ENCODE measurements at places on chromosomes 7 and 10.

- DNase-seq: no peak
These were observed 43.2 kb downstream of the LAMB4 start for GRCh38 chr7:108086962-108087361.

GRCh38 chr10:339038-339391, 203.8 kb downstream of the ZMYND11 start:
- no peak for DNase-seq

DNA sequence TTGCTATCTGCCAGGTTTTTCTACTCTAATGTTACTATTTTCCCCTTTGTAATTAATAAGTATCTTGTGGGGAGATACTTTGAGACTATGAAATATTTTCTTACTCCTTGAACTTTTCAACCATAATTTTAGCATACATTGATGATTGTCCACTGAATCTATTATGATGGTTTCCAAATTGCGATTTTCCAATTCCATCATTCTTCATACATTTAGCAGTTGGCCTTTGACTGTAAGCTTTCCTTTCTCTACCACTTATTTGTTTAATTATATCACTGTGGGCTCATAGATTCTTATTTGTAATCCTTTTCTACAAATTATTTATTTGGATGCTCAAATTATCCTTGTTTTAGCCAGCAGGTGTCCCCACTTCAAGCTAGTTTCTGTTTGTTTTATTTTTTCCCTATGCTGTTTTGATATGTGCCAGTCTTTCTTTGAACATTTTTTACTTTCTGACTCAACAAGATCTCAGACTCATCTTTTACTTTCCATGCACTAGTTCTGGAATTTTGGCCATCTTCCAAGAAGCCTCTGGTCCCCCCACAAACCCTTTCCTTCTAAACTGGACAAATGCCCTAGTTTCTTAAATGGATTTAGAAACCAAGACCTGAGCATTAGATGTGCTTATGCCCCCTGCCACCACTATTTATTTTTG, 11.4 kb upstream of the MRPS16 start:
- DNase-seq: peak; percentile 44

- no peak for DNase-seq
These were observed 9.7 kb upstream of the ANLN start for GRCh38 chr7:36379831-36380504.

DNA sequence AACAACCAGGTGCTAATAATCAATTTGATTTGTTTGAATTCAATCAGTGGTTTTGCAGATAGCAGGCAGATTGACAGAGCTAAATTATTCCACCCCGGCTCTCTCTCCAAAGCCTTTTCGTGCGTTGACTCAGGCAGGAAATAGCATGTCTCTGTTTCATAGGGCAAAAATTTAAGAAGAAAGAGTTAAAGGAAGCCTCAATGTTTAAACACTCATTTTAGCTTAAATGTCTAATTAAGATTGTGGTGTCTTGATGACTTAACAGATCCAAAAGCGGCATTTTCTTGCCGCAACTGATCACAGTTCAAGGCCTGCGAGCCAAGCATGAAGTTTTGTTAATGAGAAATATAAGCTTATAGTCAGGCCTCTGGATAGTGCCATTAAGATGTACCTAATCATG, 1051.1 kb upstream of the AUTS2 start:
- DNase-seq: no peak

DNA sequence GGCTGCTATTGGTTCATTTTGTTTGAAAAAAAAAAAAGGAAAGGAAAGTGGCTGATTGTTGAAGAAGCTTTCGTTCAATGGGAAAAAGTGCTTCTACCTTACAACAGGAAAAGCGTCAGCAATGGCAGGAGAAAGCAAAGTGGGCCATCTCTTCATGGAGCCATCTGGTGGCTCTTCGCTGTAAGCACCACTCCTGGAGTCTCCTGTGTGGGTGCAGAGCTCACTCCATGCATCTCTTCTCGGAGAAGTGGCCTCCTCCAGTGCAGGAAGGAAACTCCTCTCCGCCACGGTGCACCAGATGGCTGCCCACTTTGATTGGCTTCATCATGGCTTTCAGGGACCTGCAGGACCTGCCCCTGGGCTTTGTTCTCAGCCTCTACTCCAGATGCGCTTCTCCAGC, 250.9 kb downstream of the PTEN start:
- DNase-seq: peak; percentile 80

DNA sequence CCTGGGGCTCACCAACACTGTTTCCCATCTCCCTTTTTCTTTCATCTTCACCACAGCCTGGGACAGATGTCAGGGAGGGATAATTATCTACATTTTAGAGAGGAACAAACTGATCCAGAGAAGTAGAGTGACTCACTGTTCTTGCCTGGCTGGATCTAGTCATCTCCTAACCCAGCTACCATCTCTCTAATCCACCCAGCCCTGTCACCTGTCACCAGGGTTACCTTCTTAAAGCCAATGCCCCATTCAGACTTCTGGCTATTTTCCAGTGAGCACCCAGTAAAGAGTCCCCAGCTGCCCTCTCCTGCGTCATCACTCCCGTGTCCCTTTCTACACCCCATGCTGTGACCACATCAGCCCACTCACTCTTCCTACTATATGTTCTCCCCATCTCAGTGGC, 68.4 kb upstream of the DUSP5 start:
- DNase-seq: no peak

DNA sequence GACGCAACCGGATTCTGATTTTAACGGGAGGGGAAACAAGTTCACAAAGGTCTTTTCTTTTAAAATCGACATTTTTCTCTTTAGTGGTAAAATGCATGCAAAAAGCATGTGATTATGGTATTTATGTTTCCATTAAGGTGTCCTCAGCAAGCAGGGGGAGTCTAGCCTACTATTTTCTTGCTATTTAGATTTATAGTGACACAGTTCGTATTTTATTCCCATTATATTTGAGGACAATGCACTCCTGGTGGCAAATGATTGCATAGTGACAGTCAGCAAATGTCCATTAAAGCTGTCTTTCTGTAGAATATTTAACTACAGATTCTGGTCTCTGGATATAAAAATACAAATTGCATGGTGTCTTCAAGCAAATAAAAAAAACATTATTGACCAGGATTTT, 554.2 kb downstream of the PARD3 start:
- DNase-seq: no peak

DNA sequence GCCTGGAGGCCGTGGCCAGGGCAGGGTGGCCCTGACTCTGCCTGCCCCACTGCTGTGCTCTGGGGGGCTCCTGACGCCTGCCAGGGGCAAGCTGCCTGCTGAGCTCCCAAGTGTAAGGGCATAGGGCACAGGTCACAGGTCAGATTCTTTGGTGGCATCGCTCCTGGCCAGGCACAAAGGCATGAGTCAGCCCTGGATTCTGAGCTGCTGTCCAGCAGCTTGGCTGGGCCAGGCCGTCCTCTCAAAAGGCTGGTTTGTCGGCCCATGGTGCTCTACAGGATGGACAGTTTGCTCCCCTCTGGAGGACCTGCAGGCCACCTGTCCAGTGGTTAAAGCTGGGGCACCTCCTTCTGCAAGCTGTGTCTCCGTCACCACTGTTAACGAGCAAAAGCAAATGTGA, 2.9 kb downstream of the ADGRA1 start:
- DNase-seq: no peak

GRCh38 chr7:146119002-146119401, 2.4 kb downstream of the CNTNAP2 start:
- DNase-seq: no peak

DNA sequence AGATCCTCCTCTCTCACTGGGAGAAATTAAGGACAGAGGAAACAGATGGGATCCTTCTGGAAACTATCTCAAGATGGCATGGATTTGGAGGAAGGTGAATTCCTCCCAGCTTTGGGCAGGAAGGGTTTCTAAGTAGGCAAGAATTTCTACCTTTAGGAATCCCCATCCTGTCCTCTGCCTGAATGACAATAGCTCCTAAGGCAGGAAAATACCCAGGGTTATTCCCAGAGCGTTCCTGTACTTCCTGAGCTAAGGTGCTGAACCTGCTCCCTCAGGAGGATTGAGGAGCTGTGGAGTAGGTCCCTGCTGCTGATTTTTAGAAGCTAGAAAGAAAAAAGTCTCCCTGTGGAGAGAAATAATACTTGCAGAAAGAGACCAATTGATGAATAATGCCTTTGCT, 568 bp downstream of the MGAM2 start:
- peak; percentile 35 for DNase-seq

GRCh38 chr7:25820432-25821040, 331.5 kb upstream of the NFE2L3 start:
- DNase-seq: peak; percentile 52

DNA sequence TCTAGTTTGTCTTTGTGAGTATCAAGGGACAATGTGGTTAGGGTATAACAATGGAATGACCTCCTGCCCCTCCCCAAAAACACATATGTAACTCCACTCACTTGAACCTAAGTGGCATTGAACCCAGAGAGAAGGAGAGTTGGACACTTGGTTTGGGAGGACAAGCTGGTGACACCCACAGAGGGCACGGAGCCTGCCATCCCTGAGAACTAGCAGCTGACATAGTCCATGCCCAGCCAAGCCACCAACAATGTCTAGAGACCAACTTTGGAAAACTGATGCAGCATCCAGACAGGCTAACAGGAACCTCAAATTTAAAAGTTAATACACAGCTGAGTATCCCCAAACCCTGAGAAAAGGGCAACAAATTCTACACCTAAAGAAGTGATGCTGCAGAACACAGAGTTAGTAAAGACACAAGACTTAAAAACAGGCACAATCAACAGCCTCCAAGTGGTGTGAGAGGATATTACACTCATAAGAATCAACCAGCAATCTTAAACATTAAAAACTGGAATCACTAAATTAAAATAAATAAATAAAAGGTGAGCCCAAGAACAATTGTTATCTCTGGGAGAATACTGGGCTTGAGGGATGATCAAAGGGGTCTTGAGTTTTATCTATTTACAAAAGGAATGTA, 27.2 kb downstream of the NUDCD3 start:
- peak; percentile 22 for DNase-seq

DNA sequence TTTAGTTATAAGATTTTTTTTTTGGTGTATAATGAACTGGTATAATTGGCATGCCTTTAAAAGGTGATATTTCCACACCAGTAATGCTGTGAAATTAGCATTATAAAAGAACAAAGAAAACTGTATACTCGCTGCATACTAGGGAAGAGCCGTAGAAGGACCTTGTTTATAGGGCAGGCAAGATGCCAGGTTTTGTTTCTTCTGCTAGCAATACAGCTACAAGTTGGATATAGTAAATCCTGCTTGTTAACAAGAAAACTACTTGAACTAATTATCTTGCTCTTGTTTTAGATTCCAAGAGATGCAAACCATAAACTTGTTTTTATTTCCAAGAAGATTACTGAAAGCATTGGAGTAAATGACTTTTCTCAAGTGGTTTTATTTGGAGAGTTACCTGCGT, 1.9 kb downstream of the DNAH11 start:
- peak; percentile 8 for DNase-seq

DNA sequence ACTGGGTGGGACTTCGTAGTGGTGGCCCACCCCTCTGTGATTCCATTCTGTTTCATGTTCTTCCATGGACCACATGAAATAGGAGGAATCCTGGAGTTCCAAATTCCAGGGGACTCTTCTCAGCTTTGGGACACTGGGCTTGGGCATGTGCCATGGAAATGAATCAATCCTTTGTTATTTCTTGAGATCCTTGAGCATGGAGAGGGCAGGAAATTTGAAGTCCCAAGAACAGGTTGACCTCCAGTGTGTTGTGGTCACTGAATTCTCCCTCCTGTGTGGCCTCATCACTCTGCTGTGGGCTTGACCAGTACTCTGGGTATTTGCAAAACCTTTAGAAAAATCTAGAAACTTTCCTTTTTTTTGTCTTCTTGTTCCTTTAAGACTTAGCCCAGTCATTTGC, 22.7 kb downstream of the TACR2 start:
- no peak for DNase-seq
